ENCODE measurements at places on chromosomes 13 and 19.

- DNase-seq = peak; percentile 47
Observed at GRCh38 chr19:1154731-1155351, 19.2 kb downstream of the SBNO2 start.

DNA sequence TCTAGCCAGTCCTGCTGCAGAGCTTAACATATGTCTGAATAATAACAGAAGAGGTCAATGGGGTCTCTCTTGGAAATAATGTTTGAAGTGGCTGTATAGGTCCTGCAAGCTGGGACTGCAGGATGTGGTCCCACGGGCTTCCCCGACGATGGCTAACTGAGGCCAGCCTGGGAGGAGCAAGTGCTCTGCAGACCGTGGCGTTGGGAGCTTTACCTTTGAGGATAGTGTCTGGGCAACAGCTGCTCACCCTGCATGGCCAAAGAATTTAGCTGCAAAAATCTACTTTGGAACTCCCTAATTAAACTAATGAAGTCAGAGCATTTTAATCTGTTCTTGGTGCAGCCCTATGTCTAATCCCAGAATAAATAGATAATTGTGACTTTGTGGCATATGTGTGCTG lies 18.2 kb upstream of the AMER2 start:
- no peak for DNase-seq

DNA sequence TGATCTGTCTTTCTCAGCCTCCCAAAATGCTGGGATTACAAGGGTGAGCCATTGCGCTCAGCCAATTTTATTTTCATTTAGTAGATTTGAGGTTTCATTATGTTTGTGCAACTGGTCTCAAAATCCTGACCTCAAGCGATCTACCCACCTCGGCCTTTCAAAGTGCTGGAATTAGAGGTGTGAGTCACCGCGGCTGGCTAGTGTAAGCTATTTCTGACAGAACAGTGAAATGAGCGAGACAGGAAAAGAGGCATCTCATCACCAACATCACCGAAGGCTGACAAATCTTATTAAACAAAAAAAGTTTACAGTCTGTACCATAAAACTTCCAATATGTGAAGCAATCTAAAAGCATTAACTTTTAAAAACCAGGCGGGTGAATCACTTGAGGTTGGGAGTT lies 12.2 kb upstream of the ZNF888 start:
- no peak for DNase-seq

DNA sequence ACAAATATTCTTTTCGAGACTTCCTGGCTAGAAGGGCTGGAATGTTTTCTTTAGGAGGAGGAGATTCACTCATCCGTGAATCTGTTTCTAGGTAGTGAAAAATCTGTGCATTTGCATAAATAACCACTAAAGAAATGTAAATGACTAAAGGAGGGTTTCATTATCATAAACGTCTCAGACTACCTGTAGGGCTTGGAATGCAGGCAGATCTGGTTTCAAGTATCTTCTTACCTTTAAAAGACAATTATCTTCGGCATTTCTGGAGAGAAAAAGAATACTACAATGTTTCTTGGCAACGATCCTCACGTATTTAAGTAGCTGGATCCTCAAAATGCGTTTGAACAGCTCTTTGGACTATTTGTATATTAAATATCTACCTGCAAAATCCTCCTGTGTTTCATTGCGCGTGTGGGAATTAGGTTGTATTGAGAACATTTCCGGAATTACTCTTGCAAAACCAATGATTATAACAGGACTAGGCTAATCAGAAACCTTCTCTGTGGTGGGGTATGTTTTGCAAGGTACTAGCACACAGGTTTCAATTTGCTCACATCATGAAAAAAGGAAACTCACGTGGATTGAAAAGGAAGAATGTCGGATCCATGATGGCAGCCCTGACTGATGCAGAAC lies 291.1 kb upstream of the ARGLU1 start:
- DNase-seq = no peak

DNA sequence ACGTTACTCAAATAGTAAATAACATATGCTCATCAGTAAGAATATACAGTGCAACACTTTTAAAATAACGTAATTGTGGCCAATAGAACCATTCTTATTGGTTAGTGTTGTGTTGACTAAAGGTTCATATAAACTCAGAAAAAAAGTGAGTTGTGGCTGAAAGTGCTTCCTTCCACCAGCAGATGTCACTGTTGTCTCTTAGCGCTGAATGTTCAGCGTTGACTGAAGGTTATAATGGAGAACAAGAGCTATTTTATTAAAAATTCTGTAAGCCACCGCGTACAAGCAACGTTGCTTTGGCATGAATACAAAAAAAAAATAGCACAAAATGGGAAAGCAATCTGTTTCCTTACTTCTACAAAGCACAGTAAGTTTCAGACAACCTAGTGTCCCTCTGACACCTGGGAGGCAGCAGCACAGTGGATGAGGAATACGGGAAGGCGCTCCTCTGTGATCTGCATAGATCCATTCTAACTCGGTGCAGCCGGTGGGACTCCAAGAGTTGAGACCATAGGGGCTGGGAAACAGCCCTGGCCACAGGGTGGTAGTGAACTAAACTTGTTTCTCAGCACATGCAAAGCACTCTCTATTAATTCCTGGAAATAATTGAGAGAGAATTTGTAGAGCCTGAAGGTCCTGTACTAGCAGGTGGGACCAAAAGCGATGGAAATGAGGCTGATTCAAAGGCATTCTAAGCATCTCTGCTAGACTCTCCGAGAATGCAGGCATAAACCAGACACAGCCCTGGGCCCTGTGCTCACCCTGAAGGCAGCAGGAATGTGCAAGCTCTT lies 23.9 kb upstream of the OXGR1 start:
- no peak for DNase-seq

GRCh38 chr13:100549316-100549715 lies 39.3 kb downstream of the GGACT start:
- no peak for DNase-seq

GRCh38 chr19:41599175-41599966 lies 23.4 kb downstream of the CEACAM21 start:
- no peak for DNase-seq

DNA sequence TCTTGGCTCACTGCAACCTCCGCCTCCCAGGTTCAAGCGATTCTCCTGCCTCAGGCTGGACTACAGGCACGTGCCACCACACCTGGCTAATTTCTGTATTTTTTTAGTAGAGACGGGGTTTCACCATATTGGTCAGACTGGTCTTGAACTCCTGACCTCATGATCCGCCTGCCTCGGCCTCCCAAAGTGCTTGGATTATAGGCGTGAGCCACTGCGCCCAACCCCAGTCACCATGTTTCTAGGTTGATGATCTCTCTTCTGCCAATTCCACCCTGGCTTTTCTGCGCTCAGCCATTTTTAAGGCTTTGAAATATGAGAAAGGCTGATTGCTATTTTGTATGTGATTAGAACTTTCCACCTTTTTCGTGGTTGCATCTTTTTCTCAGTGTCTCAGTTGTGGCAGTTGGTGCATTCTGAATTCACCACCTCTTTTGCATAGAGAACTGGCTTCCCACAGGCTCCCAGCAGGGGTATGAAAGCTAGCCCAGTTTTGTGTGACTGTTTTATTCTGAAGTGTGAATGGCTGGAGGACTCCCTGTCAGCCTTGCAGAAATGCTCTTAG lies 15.5 kb downstream of the CEACAM1 start:
- no peak for DNase-seq

DNA sequence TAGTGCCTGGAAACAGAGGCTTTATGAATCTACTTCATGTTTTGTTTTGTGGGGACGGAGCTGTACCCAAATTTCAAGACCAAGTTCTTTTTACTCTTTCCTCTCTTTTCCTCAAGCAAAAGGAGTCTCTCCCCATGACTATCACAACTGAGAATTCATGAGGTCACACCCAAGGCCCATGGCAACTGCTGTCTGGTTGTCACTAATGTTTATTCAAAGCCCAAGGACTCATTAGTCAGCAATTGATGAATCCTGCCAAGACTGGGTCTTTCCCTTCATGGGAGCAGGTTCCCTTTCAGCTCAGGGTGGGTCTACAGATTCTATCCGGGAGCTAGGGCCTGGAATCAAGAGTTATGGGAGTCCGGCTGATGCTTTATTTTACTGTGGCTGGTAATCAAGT lies 441.5 kb upstream of the PCDH20 start:
- no peak for DNase-seq

DNA sequence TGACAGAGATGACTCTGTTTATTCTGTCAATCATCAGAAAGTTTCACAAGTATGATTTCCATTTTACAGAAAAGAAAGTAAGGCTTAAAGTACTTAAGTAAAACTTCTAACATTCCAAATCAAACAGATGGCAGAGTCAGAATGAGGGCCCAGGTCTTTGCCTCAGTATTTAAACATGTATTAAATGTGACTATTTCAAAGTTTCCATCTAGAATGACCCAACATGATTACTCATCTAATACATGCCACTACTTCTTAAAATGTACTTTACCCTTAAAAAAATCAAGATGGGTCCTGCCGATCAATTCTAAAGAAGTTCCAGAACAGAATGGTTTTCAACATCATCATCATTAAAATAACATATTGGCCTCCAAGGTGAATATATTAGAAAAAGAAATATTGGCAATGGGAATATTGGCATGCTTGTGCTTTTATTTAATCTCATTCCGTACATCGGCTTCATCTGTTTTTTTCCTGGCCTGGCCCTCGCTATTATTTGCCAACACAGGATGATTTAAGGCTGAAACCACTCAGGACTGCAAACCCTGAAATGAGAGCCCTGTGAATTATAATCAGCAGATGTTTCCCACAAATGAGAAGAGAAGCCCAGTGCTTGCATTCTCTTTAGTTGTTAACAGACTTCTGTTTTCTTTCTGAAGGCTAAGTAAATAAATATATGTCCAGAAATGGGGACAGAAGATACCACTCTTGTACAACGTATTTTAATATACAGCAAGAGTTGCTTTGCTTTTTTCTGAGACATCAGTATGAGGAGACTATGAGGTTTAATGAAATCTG lies 340.0 kb downstream of the DNAJC15 start:
- DNase-seq = no peak

DNA sequence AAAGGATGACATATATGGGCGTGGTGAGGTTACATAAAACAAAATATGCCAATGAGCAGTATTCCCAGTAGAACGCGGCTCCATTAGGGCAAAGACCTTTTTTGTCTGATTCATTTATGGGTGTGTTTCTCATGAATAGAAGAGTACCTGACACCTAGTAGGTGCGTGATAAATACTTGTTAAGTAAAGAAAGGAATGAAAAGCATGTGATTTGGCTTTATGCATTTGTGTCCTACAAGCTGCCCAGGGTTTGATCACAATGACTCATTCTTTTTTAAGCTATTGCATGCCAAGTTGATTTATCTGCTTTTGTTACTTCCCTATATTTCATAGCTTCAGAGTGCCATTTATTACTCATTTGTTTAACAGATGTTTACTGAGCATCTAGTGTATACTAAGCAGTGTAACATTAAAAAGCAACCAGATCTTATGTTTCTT lies 19.1 kb upstream of the KCTD4 start:
- no peak for DNase-seq

- DNase-seq = no peak
Observed at GRCh38 chr19:30375553-30376031, 3.4 kb downstream of the ZNF536 start.

DNA sequence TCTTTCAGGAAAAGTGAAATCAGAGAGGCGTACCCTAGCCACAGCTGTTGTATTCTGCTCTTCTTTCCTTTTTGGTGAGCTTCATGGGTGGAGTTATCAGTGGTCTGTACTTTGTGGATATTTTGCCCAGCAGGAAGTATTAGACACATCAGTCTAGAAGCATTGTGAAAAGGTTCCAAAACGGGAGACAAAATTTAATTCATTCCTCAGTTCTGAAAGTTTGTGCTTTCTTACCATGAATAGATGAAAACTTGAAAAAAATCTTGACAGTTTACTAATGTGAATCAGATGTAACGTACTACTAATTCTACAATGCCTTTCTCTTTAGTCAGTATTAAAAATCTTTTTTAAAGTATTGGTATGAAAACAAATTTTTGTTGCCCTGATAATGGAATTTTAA lies 116.8 kb downstream of the DNAJC3 start:
- DNase-seq = no peak

- DNase-seq = no peak
Observed at GRCh38 chr19:46880431-46880830, 19.6 kb downstream of the ARHGAP35 start.

DNA sequence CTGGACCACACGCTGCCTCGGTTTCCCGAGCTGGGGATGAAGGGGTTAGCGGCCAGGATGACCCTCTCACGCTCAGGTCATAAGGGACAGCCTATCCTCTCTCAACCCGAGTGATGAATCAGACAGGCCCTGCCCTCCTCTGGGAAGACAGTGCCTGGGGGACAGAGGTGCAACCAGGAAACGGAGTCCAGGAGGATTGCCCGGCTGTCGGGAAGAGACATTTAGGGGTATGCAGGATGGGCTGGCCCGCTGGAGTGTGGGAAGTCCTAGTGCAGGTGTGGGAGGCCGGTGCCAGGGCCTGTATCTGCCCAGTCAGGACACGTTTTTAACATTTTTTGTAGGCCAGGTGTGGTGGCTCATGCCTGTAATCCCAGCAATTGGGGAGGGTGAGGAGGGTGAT lies 8.3 kb downstream of the LSM7 start:
- DNase-seq = no peak

Measured in T47D (cell line).